ENCODE measurements at places on chromosomes 1 and 21.

DNA sequence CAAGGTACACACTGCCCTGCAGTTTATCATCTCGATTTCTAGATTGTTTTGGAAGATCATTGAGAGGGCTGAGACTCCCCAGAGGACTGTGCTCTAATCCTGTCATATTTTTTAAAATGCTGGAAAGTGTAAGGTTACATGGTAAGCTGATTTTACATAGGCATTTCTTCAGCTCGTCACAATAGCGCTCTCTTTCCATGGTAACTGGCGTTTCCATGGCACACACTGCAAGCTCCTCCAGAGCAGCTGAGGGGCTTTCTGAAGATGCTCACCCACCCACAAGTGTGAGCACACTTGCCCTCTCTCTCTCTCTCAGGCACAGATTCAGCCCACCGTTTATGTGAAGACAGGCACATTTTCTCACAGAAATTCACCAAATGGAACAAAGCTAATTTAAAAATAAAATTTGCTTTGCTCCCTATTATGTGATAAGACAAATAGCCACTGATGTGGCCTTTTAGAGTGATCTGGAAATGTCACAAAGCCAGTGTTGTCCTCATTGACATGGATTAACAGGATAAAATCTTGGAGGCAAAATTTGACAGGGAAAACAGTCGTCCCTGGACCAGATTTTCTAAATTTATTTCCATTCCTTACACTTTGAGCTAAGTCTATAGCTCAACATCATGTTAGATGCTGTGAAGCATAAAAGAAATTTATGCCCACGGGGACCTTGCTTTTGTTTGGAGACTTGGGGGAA is 421.5 kb downstream of the RWDD3 start:
- DNase-seq: no peak

DNA sequence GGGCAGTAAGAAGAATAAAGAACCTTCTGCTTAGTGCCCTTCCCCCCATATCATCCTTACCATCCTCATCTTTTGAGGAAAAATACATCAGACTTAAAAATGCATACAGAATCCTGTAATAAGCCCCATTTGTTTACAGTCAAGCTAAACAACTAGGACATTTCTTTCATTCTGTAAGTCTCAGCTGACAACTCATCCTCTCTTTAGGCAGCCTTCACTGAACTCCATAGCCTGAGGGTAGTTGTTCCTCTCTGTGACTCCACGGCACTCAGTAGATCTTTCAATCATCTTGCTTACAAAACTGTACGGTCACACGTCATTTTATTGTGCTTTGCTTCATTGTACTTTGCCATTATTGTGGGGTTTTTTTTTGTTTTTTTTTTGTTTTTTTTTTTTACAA is 82.5 kb downstream of the NRIP1 start:
- no peak for DNase-seq

- no peak for DNase-seq
Measured at GRCh38 chr21:46550116-46550941, 54.6 kb downstream of the S100B start.

GRCh38 chr1:77624102-77624501 is 58.4 kb downstream of the ZZZ3 start:
- no peak for DNase-seq

DNA sequence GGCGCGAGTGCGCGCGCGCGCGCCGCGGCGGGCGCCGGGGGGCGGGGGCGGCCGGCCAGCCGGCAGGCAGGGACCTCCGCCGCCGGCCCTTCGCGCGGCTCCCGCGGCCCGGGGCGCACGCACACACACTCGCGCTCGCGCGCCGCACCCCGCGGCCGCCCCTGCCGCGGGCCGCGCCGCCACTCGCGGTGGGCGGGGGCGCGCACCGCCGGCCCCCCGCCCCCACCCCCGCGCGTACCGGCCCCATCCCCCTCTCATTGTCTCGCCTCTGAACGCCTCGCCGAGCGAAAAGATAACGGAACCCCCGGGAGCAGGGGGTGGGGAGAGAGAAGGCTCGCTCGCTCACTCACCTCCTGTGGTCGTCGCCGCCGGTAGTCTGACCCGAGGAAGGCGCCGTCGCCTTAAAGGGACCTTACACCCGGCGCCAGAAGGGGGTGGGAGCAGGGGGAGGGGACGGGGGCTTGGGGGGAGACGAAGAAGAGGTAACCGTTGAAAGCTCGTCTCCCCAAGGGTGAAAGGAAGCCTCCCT is 428 bp downstream of the POGZ start:
- peak; percentile 44 for DNase-seq

- no peak for DNase-seq
Measured at GRCh38 chr1:245332513-245332912, 177.7 kb downstream of the KIF26B start.

GRCh38 chr1:16093611-16094010 is 20.2 kb upstream of the FAM131C start:
- DNase-seq: no peak

DNA sequence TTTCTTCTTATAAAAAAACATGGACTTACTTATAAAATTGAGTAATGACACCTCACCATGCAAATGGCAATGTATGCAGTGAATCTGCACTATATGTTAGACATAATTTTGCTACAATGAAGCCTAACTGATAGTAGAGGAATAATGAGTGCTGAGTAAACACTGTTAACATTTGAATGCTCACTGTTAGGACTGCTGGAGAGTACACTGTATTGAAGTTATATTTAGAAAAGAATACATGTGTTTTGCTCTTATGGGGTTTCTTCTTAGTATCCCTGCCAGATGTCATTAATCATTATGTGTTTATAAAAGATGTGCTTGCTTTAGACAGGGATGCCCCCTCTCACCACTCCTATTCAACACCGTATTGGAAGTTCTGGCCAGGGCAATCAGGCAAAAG is 111.1 kb upstream of the ZP4 start:
- no peak for DNase-seq

GRCh38 chr1:170749549-170749948 is 85.6 kb downstream of the PRRX1 start:
- no peak for DNase-seq

- DNase-seq: no peak
Measured at GRCh38 chr1:224245188-224245587, 62.1 kb downstream of the DEGS1 start.

- no peak for DNase-seq
Measured at GRCh38 chr1:205989786-205990185, 13.4 kb downstream of the RAB7B start.

DNA sequence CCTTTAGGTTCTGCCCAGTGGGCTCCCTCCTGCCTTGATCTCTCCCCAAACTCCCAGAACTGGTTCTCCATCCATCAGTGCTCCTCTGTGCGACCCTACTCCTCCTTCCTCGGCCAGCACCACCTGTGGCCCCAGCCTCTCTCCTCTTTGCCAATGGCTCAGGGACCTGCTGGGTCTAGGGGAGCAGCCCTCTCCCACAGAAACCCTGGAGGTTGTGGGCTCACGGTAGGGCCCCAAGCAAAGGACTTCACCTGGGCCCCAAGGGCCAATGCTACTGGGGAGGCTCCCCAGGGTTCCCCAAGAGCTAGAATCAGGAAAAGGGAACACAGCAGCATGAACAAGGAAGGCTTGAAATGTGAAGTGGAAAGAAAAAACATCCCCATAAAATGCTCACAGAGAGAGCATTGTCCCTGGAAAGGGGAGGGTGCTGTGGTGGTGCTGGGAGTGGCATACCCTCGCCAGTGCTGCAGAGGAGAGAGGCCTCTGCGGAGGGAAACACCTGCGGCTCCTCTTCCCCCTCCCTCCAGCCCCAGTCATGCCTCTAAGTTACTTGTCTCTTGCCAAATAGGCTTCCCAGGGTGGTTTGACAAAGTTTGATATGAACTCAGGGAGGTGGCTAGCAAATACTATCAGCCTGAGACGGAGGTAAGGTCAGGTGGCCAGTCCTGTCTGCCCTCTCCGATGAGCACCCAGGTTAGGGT is 2.5 kb downstream of the TMEM63A start:
- DNase-seq: no peak

DNA sequence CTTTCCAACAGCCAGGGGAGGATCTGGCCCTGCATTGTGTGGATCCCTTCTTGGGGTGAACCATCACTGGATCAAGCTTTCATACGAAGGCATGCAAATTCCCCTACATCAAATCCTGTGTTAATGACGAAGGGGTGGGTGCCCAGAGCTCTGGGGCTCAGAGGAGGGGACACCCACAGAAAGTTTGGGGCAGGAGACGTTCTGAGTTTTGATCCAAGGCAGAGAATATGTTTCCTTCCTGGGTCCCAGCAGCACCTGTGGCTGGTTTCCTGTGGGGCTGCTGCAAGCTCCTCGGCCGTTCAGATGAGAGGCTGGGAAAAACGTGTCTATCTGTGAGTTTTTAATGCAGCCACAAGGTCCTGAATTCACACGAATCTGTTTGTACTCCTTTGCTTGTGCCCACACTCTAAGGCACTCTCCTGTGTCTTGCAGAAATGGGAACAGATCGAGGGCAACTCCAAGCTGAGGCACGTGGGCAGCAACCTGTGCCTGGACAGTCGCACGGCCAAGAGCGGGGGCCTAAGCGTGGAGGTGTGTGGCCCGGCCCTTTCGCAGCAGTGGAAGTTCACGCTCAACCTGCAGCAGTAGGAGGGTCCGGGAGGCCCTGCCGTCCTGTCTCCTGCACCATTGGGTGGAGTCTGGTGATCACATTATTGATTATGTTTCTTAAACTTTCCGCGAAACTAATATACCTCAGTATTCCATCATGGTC is 147.1 kb downstream of the PGBD5 start:
- no peak for DNase-seq

- peak; percentile 34 for DNase-seq
Measured at GRCh38 chr1:17419626-17420328, 19.7 kb downstream of the RCC2 start.

DNA sequence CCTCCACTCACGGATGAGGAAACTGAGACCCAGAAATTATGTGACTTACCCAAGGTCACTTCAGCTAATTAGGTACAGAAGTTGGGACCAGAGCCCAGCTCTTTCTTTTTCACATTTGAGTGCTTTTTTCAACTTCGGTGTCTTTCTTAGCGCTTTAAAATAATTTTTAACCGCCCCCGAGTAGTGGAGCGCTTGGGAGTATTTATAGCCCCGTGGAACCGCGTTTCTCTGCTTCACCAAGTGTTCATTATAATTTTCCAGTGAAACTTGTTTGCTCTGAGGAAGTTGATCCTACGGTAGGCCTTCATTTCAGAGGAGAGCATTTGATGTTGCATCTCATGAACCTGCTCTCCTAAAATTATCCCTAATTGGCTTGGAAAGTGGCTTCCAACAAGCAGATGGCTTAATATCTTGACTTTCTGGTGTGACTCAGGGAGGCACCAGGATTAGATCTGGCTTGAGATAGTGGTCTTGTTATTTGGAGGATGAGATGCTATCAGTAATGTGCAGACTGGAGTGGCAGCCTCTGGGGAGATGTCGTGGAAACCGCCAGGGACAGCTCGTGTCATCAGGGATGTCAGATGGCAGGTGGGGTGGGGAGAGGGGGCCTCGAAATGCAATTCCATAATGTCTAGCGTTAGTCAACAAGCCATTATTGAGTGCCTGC is 321.3 kb downstream of the CAMTA1 start:
- no peak for DNase-seq

DNA sequence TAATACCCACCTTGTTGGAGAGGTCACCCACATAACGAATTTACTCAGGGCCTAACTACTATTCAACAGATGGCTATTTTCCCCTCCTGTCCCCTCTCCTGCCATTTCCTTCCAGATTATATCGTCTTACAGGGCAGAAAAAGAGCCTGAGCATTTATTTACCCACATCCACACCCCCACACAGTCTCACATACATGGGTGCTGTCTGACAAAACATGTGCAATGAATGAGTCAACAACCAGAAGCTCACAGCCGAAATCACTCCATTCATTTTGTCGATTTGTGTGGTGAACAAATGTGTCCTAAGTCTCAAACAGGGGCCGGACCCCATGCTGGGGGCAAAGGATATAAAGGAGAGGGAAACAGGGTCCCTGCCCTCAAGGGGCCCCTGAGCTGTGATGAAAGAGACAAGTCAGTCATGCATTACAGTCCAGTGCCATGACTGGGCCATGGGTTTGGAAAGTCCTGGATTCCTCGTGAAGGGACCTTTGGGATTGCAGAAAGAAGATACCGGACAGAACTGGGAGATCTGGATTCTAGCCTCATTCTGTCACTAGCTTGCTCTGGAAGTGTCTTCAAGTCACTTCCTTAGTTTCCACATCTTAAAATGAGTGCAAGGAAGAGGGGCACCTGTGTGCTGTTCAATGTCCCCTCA is 16.4 kb upstream of the ZNF683 start:
- no peak for DNase-seq

DNA sequence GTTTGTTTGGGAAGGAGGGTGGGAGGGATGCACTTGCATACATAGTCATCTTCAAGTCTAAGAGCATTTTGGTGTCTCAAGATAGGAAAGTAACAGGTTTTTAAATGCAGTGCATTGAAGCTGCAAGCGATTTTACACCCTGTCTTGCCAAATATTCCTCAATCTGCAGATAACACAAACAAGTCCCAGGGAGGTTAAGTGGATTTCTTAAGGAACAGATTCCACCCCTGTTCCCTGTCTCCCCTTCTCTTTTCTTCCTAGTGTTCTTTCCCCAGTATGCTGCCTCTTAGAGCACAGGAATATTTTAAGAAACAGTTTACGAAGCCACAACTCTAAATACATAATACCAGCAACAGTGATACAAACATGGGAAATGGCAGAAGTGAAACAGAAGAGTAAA is 389.9 kb downstream of the PLPP3 start:
- no peak for DNase-seq

DNA sequence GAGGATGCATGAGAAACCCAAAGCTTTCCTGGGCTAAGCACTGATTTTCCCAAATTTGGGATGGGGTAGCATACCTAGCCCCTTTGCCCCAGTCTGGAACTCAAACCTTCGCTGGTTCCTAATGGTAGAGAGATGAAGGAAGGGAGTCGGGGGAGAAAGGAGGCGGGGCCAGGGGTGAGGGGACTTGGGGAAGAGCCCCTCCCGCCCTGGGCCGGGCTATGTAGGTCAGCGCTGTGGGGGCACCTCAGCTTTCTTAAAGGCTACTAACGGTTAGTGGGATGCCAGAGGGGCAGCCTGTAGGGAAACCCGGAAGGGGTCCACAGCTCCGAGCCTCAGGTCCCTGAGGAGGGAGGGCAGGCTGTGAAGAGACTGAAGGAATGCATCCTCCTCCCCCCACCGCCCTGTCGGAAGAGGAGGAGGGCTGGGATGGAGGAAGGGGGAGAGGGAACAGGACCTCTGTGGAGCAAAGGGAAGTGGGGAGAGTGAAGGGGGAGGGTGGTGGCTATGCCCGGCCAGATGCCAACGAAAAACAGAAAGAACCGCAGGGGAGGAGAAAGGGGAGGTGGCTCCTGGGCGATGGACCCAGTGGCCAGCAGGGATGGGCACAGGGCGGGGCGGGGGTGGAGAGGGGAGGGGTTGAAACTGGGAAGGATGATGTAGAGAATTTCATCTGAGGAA is 1.3 kb downstream of the CADM3 start:
- DNase-seq: no peak

DNA sequence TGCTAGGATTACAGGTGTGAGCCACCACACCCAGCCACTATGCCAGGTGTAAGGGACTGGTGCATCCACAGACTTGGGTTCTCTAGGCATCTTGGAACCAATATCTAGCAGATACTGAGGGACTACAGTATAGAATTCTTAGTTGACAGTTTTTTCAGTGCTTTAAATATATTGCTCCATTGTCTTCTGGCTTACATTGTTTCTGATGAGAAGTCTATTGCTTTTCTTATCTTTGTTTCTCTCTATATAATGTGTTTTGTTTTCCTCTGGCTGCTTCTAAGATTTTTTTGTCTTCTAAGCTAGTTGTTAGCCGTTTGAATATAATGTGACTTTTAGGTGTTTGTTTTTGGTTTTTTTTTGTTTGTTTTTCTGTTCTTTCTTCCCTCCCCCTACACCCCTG is 13.5 kb downstream of the NUF2 start:
- DNase-seq: no peak

All from stimulated activated CD4-positive, alpha-beta T cell treated with anti-CD3 and anti-CD28 coated beads, TNF-alpha, amount 100 ng/mL, for 4 hours (primary cell).